ENCODE measurements at places on chromosomes 7 and 10. TPM values are rescaled to one million over a fixed set of nuclear protein-coding genes. Genes with fewer than 3 reads are reported as not detected.

AZGP1 gene
- 271 TPM for total RNA-seq

SLC39A12 gene
- not detected for total RNA-seq

CPED1 gene
- 5.3 TPM for total RNA-seq

FAM237B gene
- not detected for total RNA-seq

DDC gene
- 17.1 TPM for total RNA-seq

SFRP5 gene
- 163 TPM for total RNA-seq

MYO1G gene
- total RNA-seq, result 2.3 TPM

AGMO gene
- 0.52 TPM for total RNA-seq

SEPHS1 gene
- 21.8 TPM for total RNA-seq

SLC16A12 gene
- 19.5 TPM for total RNA-seq

CRTAC1 gene
- total RNA-seq, result not detected

LIPM gene
- total RNA-seq, result not detected

SLC25A13 gene
- 9.6 TPM for total RNA-seq

DNA sequence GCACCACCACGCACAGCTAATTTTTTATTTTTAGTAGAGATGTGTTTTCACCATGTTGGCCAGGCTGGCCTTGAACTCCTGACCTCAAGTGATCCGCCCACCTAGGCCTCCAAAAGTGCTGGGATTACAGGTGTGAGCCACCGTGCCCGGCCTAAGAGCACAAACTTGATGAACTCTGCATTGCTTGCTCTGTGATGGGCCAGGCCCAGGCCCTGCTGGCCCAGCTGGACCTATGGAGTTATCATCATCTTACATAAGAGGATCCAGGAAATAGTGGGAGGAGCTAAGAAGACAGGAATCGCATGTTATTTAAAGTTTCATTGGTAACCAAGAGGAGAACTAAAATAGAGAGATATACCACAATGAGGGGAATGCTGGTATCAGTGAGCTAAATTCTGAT lies 86.9 kb downstream of the DAGLB start:
- H3K4me1 ChIP-seq, result no peaks in the 10 kb centered on the region
- H3K4me3 ChIP-seq, result no peak overlapping the region
- no peak for DNase-seq

GRCh38 chr7:93817004-93817403 lies 73.5 kb downstream of the TFPI2 start:
- H3K27me3 ChIP-seq, result no peaks in the 10 kb centered on the region
- DNase-seq, result no peak
- no peak overlapping the region for H3K4me3 ChIP-seq
- H3K4me1 ChIP-seq, result no peaks in the 10 kb centered on the region
- no peak overlapping the region for H3K27ac ChIP-seq

DNA sequence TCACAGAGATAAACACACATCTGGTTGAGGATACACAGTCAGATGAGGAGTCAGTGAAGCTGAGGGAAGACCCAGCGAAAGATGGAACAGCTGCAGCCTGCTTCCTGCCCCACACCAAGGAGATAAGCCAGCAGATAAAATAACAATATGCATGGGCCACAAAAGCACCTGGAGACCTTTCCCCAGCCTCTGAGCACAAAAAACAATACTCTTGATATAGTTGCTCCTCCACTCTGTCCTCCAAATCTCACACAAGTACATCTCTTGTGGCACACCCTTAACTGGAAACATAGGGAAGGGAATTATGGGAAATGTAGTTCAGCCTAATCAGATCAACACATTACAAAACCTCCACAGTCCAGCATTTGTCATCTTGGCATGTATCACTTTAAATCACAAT lies 9.7 kb upstream of the FHIP2A start:
- H3K27ac ChIP-seq, result no peak overlapping the region
- H3K27me3 ChIP-seq, result no peaks in the 10 kb centered on the region
- no peak for DNase-seq
- no peaks in the 10 kb centered on the region for H3K36me3 ChIP-seq

DNA sequence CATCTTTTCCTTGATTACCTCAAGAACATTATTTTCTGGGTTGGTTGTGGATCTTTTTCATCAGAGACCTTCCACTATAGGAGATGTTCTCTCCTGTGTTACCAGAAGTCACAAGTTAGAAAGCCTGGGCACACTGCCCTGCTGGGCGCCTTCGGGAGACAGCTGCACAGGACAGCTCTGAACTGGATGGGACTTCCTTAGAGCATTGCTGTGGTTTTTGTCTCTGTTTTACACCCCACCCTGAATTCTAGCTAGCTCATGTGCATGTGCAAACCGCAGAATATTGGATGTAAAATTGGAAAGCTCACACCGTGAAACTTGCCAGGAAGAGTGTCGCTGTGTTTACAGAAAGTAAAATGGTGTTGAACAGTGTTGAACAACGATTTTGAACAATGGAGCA lies 54.4 kb upstream of the SEC61G start:
- H3K36me3 ChIP-seq, result no peaks in the 10 kb centered on the region
- H3K4me3 ChIP-seq, result no peak overlapping the region
- no peak overlapping the region for H3K27ac ChIP-seq
- no peak for DNase-seq
- H3K27me3 ChIP-seq, result no peaks in the 10 kb centered on the region

- no peak for DNase-seq
- no peaks in the 10 kb centered on the region for H3K4me1 ChIP-seq
- H3K27ac ChIP-seq, result no peak overlapping the region
- no peaks in the 10 kb centered on the region for H3K36me3 ChIP-seq
Measured at GRCh38 chr10:129728246-129728820, 235.7 kb downstream of the EBF3 start.

DNA sequence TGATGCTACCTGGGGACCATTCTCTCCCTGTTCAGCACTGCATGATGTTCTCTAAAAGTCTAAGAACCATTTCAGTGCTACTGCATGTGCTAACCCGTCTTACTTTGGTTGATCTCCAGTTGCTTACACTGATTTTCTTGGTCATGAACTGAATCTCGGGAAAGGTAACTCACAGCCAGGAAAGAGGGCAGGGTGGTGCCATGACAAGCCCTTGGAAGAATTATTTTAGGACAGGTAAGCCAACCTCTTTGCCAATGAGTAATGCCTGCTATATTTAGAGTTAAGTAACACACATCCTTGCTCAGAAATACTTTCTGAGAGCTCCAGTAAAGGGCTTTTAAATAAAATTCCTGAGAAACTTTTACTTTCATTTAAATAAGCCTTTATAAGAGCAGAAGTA lies 126.7 kb downstream of the ARL4A start:
- DNase-seq, result no peak
- no peak overlapping the region for H3K27ac ChIP-seq

- no peak for DNase-seq
- peaks cover 29% of the 10 kb centered on the region for H3K4me1 ChIP-seq
- no peak overlapping the region for H3K27ac ChIP-seq
Measured at GRCh38 chr10:87957702-87958101, 94.3 kb downstream of the PTEN start.

DNA sequence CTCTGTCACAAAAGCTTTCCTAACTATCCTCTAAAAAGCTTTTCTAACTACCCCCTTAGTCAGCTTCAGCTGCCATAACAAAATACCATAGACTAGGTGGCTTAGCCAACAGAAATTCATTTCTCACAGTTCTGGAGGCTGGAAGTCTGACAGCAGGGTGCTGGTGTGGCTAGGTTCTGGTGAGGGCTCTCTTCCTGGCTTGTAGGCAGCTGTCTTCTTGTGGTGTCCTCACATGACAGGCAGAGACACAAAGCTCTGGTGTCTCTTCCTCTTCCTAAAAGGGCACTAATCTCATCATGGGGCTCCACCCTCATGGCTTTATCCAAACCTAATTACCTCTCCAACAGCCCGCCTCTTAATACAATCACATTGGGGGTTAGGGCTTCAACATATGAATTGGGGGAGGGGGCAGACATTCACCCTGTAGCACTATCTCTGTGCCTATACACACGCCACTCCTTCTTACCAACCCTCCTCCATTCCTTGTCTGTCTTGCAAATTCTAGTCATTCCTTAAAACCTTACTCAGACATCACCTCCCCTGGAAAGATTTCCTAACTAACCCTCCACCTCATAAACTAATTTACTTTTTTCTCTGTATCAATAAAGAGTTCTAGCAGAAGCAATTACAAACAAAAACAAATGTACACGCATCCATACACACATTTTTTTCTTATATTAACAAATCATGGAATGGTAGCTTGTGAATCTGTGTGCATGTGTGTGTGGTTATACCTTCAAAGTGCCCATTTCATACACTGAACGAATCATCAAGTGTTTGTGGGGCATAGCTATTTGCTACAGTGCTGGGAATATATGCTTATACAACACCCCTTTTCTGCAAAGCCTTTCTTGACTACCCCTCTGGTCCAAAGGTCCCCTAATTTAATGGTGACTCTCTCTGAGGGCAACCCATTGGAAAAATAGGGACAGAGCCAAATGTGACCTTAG lies 26.4 kb downstream of the RHOBTB1 start:
- no peaks in the 10 kb centered on the region for H3K36me3 ChIP-seq
- H3K27ac ChIP-seq, result no peak overlapping the region
- H3K4me3 ChIP-seq, result no peak overlapping the region
- H3K27me3 ChIP-seq, result no peaks in the 10 kb centered on the region
- peaks cover 5% of the 10 kb centered on the region for H3K4me1 ChIP-seq

DNA sequence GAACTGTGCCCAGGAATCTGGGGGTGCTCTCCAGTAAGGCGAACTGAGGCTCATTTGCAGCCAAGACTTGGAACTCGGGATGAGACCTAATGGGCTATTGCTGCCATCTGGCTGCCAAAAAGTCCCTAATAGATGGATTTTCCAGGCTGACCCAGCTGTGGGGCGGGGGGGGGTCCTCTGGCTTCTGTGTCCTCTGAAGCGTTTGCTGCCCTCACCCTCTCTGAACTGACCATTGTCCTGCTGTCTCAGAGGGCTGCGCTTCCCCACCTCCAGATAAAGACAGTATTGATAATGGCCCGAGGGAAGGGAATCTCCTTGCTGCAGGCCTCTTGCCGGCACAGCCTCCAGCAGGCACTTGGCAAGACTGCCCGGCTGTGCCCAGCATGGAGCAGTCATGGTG lies 46.6 kb downstream of the CLEC2L start:
- no peak overlapping the region for H3K4me3 ChIP-seq
- no peaks in the 10 kb centered on the region for H3K4me1 ChIP-seq
- DNase-seq, result no peak
- no peaks in the 10 kb centered on the region for H3K27me3 ChIP-seq
- H3K36me3 ChIP-seq, result peaks cover 9% of the 10 kb centered on the region

GRCh38 chr10:102764470-102765161 lies 20.9 kb downstream of the WBP1L start:
- no peaks in the 10 kb centered on the region for H3K36me3 ChIP-seq
- H3K27ac ChIP-seq, result no peak overlapping the region
- no peak for DNase-seq
- H3K4me1 ChIP-seq, result peaks cover 24% of the 10 kb centered on the region
- H3K4me3 ChIP-seq, result no peak overlapping the region

GRCh38 chr7:39898867-39899266 lies 51.2 kb upstream of the CDK13 start:
- no peak overlapping the region for H3K27ac ChIP-seq
- H3K36me3 ChIP-seq, result no peaks in the 10 kb centered on the region
- no peak for DNase-seq
- H3K4me1 ChIP-seq, result no peaks in the 10 kb centered on the region

DNA sequence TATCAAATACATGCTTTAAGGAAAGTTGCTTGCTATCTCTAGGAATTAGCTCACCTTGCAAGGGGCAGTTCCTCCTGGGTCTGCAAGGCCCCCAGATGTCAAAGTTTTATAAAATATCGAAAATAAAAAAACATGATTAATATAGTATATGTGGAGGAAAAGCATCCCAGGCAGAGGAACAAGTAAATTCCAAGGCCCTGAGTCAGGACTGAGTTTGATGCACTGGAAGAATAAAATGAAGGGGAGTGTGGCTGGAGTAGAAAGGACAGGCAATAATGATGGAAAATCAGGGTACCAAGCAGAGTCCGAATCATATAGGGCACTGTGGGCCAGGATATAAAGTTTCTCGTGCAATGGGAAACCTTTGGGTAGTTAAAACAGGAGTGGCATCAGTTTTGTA lies 112.4 kb upstream of the EEPD1 start:
- no peak overlapping the region for H3K4me3 ChIP-seq
- H3K27ac ChIP-seq, result no peak overlapping the region
- no peaks in the 10 kb centered on the region for H3K27me3 ChIP-seq
- DNase-seq, result no peak
- peaks cover 28% of the 10 kb centered on the region for H3K4me1 ChIP-seq

- H3K27ac ChIP-seq, result no peak overlapping the region
- no peaks in the 10 kb centered on the region for H3K27me3 ChIP-seq
- no peak for DNase-seq
Measured at GRCh38 chr10:87816163-87816897, 1.7 kb downstream of the ATAD1 start.

GRCh38 chr10:71835671-71836595 lies 15.1 kb downstream of the PSAP start:
- peak; percentile 79 for DNase-seq
- H3K27me3 ChIP-seq, result no peaks in the 10 kb centered on the region
- H3K27ac ChIP-seq, result peak overlapping the region; percentile 12
- peaks cover 50% of the 10 kb centered on the region for H3K4me1 ChIP-seq

DNA sequence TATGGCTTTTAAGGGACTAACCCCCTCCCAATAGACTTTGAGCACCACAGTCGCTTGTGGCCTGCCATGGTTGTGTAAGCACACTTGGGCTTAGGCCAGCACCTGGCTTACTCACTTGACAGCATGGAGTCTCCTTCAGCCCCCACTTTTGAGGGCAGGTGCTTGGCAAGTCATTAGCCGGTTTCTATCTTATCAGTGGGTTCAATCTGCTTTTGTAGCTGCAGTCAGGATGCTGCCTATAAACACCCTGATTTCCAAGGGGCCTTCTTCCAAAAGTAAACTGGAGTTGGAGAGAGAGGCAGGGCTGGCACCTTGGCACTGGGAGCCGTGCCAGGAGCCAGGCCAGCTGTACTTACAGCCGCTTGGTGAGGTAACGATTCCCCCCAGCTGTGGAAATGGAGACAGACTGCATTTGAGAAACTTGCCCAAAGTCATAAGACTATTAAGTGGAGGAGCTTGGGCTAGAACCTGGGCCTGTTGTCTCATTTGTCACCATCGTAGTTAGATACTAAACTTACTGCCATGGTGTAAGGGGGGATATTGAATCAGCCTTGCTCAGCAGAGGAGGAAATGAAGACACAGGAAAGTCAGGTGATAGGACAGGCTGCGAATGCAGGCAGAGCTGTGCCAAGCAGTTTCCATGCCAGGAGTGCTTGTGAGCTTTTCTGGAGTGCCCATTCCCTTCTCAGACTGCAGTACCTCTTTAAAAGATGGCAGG lies 92.2 kb upstream of the EFCAB10 start:
- DNase-seq, result peak; percentile 87
- no peaks in the 10 kb centered on the region for H3K36me3 ChIP-seq
- peak overlapping the region; percentile 65 for H3K27ac ChIP-seq

Measured in body of pancreas (tissue), 4 donors.